Spinal cord (tissue), 10 donors: ENCODE measurements at places on chromosomes 5 and 9. TPM values are rescaled to one million over a fixed set of nuclear protein-coding genes. Genes with fewer than 3 reads are reported as not detected.
A peak's percentile ranks its signal among the peaks of the same experiment; 100 is the strongest.

Gene NMUR2
- total RNA-seq = 0.30 TPM

DNA sequence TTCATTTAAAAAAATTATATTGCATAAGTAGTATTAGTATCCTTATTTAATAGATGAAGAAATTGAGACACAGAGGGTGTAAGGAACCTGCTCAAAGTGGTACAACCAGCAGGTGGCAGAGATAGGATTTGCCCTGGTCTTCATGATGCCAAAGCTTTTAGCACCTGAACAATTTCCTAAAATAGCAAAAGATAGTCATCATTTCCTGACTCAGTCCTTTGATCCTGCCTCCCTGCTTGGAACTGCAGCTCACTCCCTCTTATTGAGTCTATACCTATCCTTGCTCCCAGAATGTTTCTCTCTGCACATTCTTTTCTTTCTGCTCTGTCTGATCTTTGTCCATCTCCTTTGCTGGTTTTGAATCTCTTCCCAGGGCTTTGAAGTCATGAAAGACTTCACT, 155.8 kb downstream of the FRMD3 start:
- no peaks in the 10 kb centered on the region for H3K36me3 ChIP-seq
- H3K27ac ChIP-seq = no peak overlapping the region
- H3K4me3 ChIP-seq = no peak overlapping the region
- no peaks in the 10 kb centered on the region for H3K4me1 ChIP-seq
- DNase-seq = no peak

DNA sequence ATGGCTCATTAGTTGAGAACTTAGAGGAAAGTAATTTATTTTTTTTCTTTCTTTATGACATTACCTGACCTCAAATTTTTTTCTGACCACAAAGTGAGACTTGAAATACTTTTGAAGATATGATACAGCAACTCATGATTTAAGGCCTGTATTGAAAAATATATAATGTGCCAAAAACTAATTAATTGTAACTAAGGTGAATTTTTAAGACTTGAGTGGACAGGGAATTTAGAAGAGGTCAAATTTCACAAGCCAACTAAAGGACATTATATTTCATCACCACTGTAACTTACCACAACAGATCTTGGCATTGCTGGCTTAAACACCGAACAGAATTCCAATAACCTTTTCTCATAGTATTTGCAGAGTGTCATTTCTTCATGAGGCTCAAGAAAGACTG, 1.8 kb downstream of the CCNH start:
- no peaks in the 10 kb centered on the region for H3K27me3 ChIP-seq
- no peaks in the 10 kb centered on the region for H3K36me3 ChIP-seq
- H3K4me3 ChIP-seq = no peak overlapping the region
- no peak overlapping the region for H3K27ac ChIP-seq

DNA sequence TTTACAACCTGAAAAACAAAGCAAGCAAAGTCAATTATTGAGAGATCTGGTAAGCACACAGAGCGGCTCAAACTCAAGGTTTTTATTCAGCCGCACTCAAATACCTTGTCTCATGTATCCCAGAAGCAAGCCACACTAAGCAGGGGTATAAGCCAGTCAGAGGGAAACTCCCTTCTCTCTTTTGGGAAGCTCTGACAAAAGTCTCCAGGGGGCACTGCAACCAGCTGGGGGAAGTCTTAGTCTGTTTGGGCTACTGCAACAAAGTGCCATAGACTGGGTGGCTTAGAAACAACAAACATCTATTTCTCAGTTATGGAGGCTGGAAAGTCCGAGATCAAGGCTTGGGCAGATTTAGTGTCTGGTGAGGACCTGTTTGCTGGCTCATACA, 246.0 kb downstream of the ENC1 start:
- H3K4me1 ChIP-seq = peaks cover 4% of the 10 kb centered on the region
- H3K4me3 ChIP-seq = no peak overlapping the region
- no peak for DNase-seq
- H3K27ac ChIP-seq = no peak overlapping the region
- H3K27me3 ChIP-seq = no peaks in the 10 kb centered on the region

- H3K27ac ChIP-seq = no peak overlapping the region
- H3K4me3 ChIP-seq = no peak overlapping the region
- H3K36me3 ChIP-seq = no peaks in the 10 kb centered on the region
- H3K4me1 ChIP-seq = no peaks in the 10 kb centered on the region
- no peaks in the 10 kb centered on the region for H3K27me3 ChIP-seq
Measured at GRCh38 chr5:107072440-107072839, 598.3 kb downstream of the EFNA5 start.

GRCh38 chr5:150731669-150732242, 27.1 kb downstream of the DCTN4 start:
- H3K27me3 ChIP-seq = no peaks in the 10 kb centered on the region
- H3K36me3 ChIP-seq = peaks cover 22% of the 10 kb centered on the region
- H3K27ac ChIP-seq = no peak overlapping the region
- DNase-seq = no peak
- H3K4me1 ChIP-seq = no peaks in the 10 kb centered on the region

DNA sequence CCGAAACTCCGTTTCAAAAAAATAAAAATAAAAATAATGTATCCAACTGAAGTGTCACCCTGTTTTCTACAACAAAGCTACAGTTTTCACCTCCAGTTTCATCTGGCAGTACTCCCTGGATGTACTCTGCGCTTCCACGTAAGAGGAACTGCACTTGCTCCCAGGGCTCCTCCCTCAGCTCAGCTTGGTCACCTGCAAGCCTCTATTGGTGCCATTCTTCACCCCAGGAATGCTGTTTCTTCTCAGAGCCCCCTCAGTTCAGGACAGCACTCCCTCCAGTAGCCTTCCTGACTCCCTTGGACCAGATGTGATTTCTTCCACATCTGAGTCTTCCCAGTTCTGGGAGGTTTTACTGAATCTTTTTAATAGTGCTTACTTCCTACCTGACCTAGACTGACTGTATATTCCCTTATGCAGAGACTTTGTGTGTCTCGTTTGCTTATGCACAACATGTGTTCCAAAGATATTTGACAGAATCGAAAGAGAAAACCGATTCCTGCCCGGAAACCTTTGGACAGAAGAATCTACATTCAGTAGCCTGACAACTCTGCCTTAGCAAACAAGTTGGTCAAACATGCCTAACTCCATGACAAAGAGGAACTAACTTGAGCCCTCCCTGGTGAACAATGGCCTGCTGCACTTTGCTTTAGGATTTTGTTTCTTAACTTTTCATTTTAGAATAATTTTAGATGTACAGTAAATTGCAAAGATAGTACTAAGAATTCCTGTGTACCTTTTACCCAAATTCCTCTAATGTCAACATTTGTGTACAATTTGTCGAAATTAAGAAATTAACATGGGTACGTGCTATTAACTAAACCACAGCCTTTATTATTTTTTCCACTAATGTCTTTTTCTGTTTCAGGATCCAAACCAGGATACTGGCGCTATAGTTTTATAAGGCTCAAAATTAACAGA, 814 bp downstream of the CCDC125 start:
- no peak overlapping the region for H3K27ac ChIP-seq
- H3K27me3 ChIP-seq = no peaks in the 10 kb centered on the region
- peak overlapping the region; percentile 74 for H3K4me3 ChIP-seq
- no peaks in the 10 kb centered on the region for H3K36me3 ChIP-seq
- no peak for DNase-seq

Gene TERT
- total RNA-seq = 0.50 TPM

- H3K4me1 ChIP-seq = peaks cover 4% of the 10 kb centered on the region
- no peaks in the 10 kb centered on the region for H3K36me3 ChIP-seq
- H3K27me3 ChIP-seq = no peaks in the 10 kb centered on the region
Measured at GRCh38 chr9:91075279-91075678, 273.7 kb downstream of the SYK start.

Gene BTNL8
- total RNA-seq = 0.50 TPM
